ENCODE measurements at places on chromosomes 11 and 22. TPM values are rescaled to one million over a fixed set of nuclear protein-coding genes. Genes with fewer than 3 reads are reported as not detected.

Gene NXPE2
- not detected for polyA plus RNA-seq

Gene OR52I2
- polyA plus RNA-seq = not detected

Gene APOA4
- polyA plus RNA-seq = not detected

Gene C11orf21
- polyA plus RNA-seq = not detected

Measured in brain (organoid and tissue), 16 donors.